ENCODE measurements at places on chromosomes 7 and 10.

DNA sequence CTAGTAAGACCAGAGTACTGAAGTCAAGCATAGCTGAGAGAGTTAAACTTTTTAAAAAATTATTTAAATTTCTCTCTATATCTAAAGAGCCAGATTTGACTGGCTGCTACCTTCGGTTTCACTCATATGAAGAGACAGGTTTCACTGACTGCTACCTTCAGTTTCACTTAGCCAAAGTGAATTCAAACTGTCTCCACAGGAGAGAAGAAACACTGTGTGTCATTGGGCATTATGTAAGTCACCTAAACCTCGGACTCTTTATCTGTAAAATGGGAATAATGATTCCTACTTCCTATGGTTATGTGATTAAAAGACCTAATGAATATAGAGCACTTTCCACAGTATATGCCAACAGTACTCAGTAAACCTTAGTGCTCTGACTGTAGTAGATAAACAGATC, 41.6 kb upstream of the MET start:
- H3K27me3 ChIP-seq: peaks cover 30% of the 10 kb centered on the region
- DNase-seq: no peak
- no peaks in the 10 kb centered on the region for H3K4me1 ChIP-seq
- H3K36me3 ChIP-seq: no peaks in the 10 kb centered on the region
- H3K4me3 ChIP-seq: no peak overlapping the region
- H3K27ac ChIP-seq: no peak overlapping the region

DNA sequence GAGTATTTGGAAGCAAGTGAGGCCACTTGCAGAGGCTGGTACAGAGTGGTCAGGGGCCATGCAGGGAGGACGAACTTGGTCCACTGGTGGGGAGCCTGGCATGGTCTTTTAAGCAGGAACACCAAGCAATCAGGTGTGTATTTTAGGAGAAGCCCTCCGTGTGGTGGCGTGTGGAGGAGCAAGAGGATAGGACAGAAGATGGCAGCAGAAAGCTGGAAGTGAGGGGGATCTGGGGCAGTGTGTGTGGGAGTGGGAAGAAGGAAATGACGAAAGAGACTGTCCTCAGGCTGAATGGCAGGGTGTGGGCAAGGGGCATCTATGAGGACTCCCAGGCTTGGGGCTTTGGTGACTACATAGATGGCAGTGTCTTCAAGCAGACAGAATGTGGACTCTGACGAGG, 51.2 kb downstream of the TEX36 start:
- no peaks in the 10 kb centered on the region for H3K4me1 ChIP-seq
- no peak overlapping the region for H3K27ac ChIP-seq
- peaks cover 31% of the 10 kb centered on the region for H3K27me3 ChIP-seq
- no peak for DNase-seq

DNA sequence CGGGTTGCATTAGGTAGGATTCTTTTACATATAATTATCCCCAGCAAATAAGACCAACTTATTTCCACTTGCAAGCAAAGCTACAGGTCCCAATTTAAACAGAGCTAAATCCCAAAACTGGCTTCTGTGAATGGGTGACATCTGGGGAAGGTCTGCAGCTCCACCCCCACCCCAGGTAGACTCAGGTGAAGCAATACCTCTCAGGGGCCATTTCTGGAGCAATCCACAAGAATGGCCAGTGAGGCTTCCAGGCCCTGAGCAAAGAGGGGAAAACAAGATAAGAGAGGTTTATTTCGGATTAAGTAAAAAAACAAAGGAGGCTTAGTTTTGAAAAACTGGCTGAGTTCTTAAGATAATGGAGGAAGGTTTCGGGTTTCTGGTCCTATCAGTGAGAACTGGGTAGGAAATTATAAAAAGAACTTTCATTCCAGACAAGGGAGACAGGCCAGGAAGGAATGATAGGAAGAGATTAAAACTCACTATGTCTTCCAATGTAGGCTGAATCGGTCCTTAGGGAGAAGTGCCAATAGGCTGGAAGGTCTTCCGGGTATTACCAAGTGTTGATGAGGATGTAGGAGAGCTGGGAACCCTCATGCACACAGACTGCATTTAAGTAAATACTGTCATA, 25.4 kb downstream of the SH3PXD2A start:
- H3K27ac ChIP-seq: no peak overlapping the region
- peaks cover 2% of the 10 kb centered on the region for H3K4me1 ChIP-seq
- H3K36me3 ChIP-seq: peaks cover 3% of the 10 kb centered on the region

DNA sequence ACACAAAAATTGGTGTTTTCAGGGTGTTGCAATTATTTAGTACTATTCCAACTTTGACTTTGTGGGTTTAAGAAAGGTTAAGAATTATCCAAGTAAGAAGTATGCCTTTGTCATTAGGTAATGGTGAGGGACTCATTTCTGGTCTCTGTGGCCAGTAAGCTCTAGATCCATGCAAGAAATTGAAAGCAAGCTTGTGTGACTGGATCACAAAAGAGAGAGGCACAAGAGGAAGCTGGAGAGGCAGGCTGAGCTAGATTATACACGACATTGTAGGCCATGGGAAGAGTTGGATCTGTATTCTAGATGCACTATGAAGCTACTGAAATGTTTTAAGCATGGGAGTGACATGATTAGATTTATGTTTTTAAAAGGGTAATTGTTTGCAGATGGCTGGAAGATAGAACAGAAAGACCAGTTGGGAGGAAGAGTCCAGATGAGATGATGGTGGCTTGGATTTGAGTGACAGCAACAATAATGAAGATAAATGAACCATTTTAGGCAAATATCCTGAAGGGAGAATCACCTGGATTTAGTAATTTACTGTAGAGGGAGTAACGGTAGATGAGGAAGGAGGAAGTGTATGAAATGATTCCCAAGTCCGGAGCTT, 50.0 kb downstream of the CALD1 start:
- DNase-seq: no peak
- peaks cover 8% of the 10 kb centered on the region for H3K27me3 ChIP-seq
- H3K27ac ChIP-seq: no peak overlapping the region
- H3K4me3 ChIP-seq: no peak overlapping the region
- no peaks in the 10 kb centered on the region for H3K4me1 ChIP-seq

DNA sequence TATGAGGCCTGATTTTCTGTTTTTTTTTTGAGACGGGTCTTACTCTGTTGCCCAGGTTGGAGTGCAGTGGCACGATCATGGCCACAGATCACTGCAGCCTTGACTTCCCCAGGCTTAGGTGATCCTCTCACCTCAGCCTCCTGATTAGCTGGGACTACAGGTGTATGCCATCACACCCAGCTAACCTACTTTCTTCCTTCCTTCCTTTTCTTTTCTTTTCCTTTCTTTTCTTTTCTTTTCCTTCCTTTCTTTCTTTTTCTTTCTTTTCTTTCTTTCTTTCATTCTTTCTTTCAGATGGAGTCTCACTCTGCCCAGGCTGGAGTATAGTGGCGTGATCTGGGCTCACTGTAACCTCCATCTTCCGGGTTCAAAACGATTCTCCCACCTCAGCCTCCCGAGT, 3.8 kb downstream of the SRRT start:
- no peak for DNase-seq
- no peak overlapping the region for H3K27ac ChIP-seq
- H3K4me1 ChIP-seq: peaks cover 50% of the 10 kb centered on the region
- peaks cover 9% of the 10 kb centered on the region for H3K36me3 ChIP-seq
- H3K4me3 ChIP-seq: peak overlapping the region; percentile 67
- no peaks in the 10 kb centered on the region for H3K27me3 ChIP-seq

DNA sequence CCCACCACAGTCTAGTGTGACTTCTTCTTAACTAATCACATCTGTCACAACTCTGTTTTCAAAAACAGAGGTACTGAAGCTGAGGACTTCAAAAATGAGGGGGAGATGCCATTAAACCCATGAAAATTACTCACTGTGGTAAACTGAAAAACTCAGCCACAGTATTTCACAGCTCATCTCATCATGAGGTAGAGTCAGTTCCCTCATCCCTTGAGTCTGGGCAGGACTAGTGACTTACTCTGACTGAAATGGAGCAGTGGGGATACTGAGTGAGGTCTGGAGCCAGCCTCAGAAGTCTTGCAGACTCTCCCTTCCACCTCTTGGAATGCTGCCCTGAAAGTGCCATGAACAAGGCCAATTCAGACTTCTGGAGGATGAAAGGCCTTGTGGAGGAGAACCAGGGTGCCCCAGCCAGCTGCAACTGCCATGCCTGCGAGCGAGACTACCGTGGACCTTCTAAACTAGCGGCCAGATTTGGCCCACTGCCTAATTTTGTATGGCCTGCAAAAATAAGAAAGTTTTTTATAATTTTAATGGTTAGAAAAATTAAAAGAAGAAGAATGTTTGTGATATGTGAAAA, 24.7 kb upstream of the ANKRD1 start:
- H3K4me1 ChIP-seq: peaks cover 7% of the 10 kb centered on the region
- H3K27ac ChIP-seq: no peak overlapping the region
- H3K4me3 ChIP-seq: no peak overlapping the region

- no peak overlapping the region for H3K4me3 ChIP-seq
- no peaks in the 10 kb centered on the region for H3K36me3 ChIP-seq
- H3K4me1 ChIP-seq: peaks cover 36% of the 10 kb centered on the region
- H3K27me3 ChIP-seq: peaks cover 74% of the 10 kb centered on the region
Observed at GRCh38 chr10:116720668-116721546, 21.5 kb downstream of the HSPA12A start.

DNA sequence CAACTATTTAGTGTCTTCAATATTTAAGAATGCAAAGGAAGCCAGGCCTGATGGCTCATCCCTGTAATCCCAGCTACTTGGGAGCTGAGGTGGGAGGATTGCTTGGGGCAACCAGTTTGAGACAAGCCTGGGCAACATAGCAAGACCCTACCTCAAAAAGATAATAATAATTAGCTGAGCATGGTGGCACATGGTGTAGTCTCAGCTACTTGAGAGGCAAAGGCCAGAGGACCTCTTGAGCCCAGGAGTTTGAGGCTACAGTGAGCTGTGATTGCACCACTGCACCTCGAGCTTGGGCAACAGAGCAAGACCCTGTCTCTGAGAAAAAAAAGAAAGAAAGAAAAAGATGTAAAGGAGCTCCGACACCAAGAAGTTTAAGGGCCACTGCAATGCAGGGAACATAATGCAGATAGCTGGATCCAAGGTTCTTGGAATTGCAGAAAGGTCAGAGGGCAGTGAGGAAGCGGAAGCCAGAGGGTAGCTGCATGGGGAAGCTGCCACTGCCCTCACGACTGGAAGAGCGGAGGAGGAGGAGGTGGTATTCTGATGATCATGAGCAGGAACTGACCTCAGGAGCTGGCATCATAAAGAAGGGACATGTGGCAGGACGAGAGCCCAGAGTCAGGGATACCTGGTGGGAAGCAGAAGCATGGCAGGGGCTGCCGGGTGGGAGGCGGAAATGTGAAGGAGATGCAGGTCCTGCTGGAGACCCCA, 60.2 kb upstream of the PODXL start:
- peaks cover 13% of the 10 kb centered on the region for H3K4me1 ChIP-seq
- H3K27me3 ChIP-seq: peaks cover 29% of the 10 kb centered on the region
- H3K4me3 ChIP-seq: peak overlapping the region; percentile 50
- H3K27ac ChIP-seq: no peak overlapping the region
- DNase-seq: no peak
- peaks cover 2% of the 10 kb centered on the region for H3K36me3 ChIP-seq

- DNase-seq: no peak
- peaks cover 9% of the 10 kb centered on the region for H3K36me3 ChIP-seq
- no peak overlapping the region for H3K27ac ChIP-seq
- no peak overlapping the region for H3K4me3 ChIP-seq
Observed at GRCh38 chr10:28411136-28411460, 108.2 kb upstream of the MPP7 start.

DNA sequence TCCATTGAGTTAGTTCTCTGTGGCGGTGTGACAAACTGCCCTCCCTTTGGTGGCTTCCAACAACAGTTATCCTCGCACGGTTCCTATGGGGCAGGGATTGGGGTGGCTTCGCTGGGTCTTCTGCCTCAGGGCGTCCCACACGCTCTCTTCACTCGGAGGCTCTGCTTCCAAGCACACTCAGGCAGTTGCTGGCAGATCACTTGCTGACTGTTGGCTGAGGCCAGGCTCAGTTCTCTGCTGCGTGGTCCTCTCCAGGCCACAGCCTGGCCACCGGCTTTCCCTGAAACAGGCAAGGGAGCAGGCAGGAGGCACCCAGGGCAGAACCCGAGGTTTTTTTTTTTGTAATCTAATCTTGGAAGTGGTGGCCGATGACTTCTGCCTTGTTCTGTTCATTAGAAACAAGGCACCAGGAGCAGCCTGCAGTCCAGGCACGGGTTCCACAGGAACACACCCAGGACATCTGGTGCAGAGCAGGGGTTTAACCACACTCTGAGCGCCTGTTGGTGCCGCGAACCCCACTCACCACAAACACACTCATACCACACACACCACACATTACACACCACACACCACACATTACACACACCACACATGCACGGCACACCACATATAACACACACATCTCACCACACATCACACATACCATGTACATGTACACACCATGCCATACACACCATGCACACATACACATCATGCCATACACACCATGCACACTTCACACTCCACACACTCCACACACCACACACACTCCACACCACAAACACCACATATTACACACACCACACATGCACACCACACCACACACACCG, 112.2 kb downstream of the PTPN20 start:
- peaks cover 14% of the 10 kb centered on the region for H3K27me3 ChIP-seq
- no peak overlapping the region for H3K4me3 ChIP-seq
- no peak overlapping the region for H3K27ac ChIP-seq

DNA sequence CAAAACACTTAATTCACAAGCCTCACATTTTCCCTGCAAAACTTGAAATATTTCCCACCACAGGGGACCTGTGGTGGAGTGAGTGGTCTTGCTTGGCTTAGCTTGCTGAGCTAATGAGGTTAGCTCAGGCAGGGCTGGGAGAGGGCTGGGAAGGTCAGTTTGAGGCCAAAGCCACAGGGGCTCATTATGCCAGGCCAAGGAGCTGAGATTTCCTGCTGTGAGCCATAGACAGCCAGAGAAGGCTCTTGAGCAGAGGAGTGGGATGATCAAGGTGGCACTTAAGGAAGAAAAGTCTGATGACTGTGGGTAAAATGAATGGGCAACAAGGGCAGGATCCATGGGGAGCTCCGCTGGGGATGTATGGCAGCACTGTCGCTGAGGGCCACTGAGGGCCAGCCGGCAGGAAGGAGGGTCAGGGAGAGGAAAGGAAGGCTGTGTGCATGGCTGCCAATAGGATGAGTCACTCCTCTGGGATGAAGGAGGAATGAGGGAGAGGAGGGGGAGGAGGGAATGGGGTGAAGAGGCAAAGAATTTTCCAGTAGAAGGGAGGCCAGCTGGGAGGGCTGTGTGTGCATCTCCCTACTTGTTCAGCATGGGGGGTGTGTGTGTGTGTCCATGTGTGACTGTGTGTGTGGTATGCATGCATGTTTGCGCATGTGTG, 18.7 kb upstream of the ZNF488 start:
- no peak for DNase-seq
- H3K4me3 ChIP-seq: no peak overlapping the region
- H3K36me3 ChIP-seq: peaks cover 4% of the 10 kb centered on the region
- peaks cover 56% of the 10 kb centered on the region for H3K27me3 ChIP-seq

- H3K36me3 ChIP-seq: peaks cover 4% of the 10 kb centered on the region
- peaks cover 39% of the 10 kb centered on the region for H3K4me1 ChIP-seq
- peak overlapping the region; percentile 57 for H3K27ac ChIP-seq
- peak overlapping the region; percentile 19 for H3K4me3 ChIP-seq
Observed at GRCh38 chr7:94513565-94513860, 3.9 kb downstream of the CASD1 start.

- H3K4me3 ChIP-seq: peak overlapping the region; percentile 43
- H3K27ac ChIP-seq: peak overlapping the region; percentile 3
- DNase-seq: no peak
- H3K4me1 ChIP-seq: peaks cover 11% of the 10 kb centered on the region
Observed at GRCh38 chr10:3192856-3193635, 20.5 kb upstream of the PITRM1 start.

- H3K27me3 ChIP-seq: peaks cover 8% of the 10 kb centered on the region
- peaks cover 4% of the 10 kb centered on the region for H3K36me3 ChIP-seq
- no peak overlapping the region for H3K4me3 ChIP-seq
- no peak overlapping the region for H3K27ac ChIP-seq
Observed at GRCh38 chr10:28862219-28862618, 184.9 kb downstream of the BAMBI start.

- peaks cover 17% of the 10 kb centered on the region for H3K27me3 ChIP-seq
- H3K4me3 ChIP-seq: peak overlapping the region; percentile 54
- H3K27ac ChIP-seq: no peak overlapping the region
- no peak for DNase-seq
- H3K4me1 ChIP-seq: peaks cover 12% of the 10 kb centered on the region
Observed at GRCh38 chr10:62852961-62853702, 37.0 kb upstream of the EGR2 start.

Data from T-helper 17 cell (primary cell).